SJSA1 (cell line): ENCODE measurements at places on chromosomes 7 and 10.
A peak's percentile ranks its signal among the peaks of the same experiment; 100 is the strongest.

- DNase-seq, result peak; percentile 96
Measured at GRCh38 chr10:110410329-110411046, 87.2 kb upstream of the DUSP5 start.

GRCh38 chr7:24936121-24936824 lies 43.7 kb downstream of the OSBPL3 start:
- DNase-seq, result no peak

- DNase-seq, result no peak
Measured at GRCh38 chr7:88111954-88112471, 107.8 kb downstream of the SRI start.

DNA sequence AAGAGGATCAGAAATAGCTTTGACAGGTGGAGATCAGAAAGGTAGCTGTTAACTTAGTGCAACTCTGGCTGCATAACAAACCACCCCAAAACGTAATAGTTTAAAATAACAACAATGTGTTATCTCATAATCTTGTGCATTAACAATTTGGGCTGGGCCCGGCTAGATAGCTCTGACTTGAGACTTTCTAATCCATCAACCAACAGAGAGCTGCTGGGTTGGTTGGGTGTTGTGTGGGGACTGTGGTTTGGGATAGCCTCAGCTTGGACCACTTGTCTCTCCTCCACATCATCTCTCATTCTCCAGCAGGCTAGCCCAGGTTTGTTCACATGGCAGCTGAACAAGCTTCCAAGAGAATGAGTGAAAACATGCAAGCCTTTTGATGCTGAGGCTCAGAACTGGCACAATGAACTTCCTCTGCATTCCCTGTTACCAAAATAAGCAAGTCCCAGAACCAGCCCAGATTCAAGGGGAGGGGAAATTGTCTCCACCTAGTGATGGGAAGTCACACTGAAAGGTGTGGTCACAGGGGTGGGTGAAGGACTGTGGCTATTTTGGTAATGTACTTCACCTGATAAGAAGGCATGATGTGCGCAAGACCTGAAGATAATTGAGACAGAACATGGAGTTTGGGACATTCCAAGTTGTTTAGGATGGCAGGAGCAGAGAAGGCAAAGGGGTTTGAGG lies 20.4 kb upstream of the ASAH2 start:
- DNase-seq, result no peak

- no peak for DNase-seq
Measured at GRCh38 chr7:108321359-108321758, 134.9 kb downstream of the NRCAM start.

- no peak for DNase-seq
Measured at GRCh38 chr7:33876596-33877274, 28.6 kb upstream of the BMPER start.

GRCh38 chr7:28046035-28046434 lies 134.6 kb downstream of the JAZF1 start:
- DNase-seq, result no peak

GRCh38 chr7:109407756-109408155 lies 838.1 kb downstream of the DNAJB9 start:
- DNase-seq, result no peak

DNA sequence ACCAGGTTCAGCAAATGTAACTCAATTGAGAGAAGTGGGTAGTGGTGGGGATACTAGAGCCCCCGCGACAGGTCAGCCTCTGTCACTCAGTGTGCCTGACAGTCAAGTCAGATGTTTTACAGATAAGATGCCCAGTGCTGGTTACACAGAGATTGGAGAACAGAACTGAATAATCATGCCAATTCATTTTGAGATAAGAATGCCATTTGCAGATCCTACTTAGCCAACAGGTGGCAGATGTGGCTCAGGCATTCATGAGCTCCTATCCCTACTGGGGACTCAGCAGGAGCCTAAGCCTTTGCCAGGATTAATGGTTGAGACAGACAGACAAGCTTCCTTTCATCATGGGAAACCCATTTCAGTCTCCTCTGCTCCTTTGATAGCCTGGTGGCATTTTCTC lies 137.8 kb downstream of the MAPK8 start:
- DNase-seq, result no peak

DNA sequence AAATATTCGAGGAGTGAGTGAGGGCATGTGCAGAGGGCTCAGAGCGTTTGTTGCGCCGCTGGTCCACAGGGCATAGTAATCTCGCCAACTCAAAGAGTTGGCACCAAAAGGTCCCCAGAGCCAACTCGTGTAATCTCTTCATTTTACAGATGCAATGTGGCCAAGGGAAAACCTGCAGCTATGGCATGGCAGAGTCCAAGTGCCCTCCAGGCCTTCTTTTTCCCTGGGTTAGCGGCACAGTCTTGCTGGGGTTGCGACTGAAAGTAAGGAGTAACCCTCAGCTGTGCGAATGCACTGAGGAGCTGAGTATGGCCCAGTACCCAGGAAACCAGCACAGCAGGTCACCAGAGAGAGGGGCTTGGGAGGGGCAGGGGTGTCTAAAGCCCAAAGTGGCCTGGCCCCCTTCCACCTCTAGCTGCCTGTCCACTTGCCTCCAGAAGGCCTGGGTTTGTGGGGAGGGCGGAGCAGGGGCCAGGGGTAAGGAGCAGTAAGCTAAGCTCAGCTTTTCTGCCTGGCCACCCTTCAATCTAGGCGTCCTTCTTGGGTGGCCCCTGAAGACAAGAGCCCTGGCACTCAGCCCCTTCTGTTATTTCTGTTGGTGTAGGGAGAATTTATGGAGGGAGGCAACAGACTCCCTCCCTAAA lies 3.3 kb upstream of the GAD2 start:
- no peak for DNase-seq

GRCh38 chr10:77247031-77247990 lies 390.3 kb downstream of the KCNMA1 start:
- no peak for DNase-seq

DNA sequence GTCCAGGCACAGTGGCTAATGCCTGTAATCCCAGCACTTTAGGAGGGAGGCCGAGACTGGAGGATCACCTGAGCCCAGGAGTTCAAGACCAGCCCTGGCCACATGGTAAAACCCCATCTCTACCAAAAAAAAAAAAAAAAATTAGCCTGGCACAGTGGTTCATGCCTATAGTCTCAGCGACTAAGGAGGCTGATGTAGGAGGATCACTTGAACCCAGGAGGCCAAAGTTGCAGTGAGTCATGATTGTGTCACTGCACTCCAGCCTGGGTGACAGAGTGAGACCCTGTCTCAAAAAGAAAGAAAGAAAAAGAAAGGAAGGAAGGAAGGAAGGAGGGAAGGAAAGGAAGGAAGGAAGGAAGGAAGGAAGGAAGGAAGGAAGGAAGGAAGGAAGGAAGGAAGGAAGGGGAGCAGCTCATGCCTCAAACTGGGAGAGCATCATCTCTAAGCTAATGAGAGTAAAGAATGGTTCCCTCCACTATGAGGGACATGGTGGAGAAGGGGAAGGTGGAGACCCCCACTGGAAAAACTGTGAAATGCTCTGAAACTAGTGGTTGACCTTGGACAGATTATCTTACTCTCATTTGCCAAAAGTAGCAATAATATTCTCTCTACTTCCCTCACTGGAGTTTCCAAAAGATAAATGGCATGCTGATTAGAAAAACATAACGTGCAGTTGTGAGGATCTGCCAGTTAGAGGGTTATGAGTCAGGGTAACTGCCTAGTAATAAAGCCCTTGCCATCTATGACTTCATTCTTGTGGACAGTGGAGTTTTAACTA lies 16.8 kb downstream of the GIMAP5 start:
- no peak for DNase-seq

- peak; percentile 72 for DNase-seq
Measured at GRCh38 chr10:102645388-102645740, 1.1 kb downstream of the TRIM8 start.

DNA sequence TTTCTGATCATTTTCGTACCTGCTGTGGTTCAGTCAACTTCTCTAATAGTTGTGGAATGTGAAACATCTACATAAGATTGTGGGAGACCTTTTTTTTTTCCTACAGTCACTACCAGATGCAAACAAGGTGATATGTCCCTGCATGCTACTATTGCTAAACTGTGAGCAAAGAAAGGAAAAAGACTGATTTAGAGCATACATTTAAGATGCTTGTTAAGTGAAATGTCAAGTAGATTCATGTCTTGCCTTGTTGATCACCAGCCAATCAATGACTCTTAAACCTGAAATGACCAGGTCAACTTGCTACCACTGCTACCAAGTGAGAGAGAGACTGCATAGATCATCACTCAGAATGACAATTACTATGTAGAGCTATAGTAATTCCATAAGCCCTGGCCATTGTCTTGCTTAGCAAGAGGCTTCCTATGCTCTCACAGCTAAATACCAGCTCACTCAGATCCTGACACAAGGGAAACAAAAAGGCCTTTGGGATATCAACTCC lies 84.3 kb upstream of the SKAP2 start:
- no peak for DNase-seq

DNA sequence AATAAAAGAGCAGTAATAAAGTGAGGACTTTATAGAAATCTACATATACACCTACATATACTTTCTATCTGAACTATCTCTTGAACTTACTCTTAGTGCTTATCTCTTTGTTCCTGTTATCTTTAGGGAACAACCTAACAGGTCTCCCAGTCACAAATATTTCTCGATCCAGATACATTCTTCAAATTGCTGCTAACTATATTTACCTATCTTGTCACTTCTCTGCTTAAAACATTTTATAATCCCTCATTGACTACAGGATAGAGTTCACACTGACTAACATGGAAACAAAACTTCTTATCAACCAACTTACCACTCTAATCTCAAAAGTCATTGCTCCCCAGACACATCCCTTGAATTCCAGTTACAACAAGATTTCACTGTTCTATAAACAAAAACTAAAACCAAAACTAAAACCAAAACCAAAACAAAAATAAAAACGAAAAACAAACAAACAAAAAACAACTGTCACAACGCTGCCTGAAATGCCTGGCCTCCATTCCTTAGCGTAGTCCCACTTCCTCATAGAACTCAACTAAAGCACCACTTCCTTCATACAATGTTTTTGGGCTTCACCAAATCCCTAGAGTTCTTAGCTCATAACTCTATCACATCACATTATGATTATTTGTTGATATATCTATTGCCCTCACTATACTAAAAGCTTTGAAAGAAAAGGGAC lies 134.7 kb downstream of the SEMA3D start:
- DNase-seq, result no peak

DNA sequence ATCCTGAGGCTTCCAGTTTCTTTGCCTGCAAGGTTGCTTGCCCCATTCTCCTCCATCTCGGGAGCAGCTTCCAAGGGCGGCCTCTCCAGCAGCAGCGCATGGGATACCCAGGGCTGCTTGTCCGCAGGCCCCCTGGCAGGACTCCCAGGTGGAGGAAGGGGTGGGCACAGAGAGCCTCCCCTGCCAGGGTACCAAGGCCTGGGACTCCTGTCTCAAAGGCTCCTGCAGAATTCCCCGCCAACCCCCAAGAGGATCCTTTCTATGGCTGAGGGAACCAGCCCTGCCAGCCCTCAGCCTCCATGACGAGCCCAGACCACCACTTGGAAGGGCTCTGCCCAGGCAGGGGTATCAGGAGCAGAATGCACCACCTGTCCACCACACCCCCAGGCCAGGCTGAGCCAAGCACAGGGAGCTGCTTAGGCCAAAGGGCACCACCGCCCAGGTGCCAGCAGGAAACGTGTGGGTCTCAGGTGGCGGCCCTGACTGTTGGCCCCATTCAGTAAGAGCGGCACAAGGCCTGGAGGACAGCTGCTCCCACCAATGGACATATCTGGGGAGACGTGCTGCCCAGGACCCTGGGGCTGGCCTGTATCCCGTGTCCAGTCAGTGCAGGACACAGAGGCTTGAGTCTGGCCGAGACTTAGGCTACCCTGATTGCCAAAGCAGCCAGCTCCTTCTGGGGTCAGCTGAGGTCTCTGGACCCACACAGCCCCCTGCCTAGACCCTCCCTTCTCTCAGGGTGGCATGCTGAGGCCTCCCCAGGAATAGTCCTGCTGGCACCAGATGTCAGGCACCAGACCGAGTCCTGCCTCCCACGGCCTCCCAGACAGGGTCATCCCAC lies 33.8 kb upstream of the INPP5A start:
- DNase-seq, result no peak

- no peak for DNase-seq
Measured at GRCh38 chr10:20485554-20485953, 411.6 kb downstream of the NEBL start.

GRCh38 chr10:4847561-4848355 lies 21.8 kb downstream of the AKR1E2 start:
- peak; percentile 86 for DNase-seq

GRCh38 chr7:50330696-50331095 lies 26.2 kb downstream of the IKZF1 start:
- no peak for DNase-seq

- no peak for DNase-seq
Measured at GRCh38 chr7:54824655-54825054, 65.6 kb upstream of the SEC61G start.

- DNase-seq, result no peak
Measured at GRCh38 chr7:121167971-121168370, 160.8 kb upstream of the WNT16 start.

GRCh38 chr7:50095634-50096033 lies 2.6 kb upstream of the ZPBP start:
- DNase-seq, result no peak

GRCh38 chr7:135480966-135481597 lies 28.8 kb downstream of the CNOT4 start:
- DNase-seq, result no peak

DNA sequence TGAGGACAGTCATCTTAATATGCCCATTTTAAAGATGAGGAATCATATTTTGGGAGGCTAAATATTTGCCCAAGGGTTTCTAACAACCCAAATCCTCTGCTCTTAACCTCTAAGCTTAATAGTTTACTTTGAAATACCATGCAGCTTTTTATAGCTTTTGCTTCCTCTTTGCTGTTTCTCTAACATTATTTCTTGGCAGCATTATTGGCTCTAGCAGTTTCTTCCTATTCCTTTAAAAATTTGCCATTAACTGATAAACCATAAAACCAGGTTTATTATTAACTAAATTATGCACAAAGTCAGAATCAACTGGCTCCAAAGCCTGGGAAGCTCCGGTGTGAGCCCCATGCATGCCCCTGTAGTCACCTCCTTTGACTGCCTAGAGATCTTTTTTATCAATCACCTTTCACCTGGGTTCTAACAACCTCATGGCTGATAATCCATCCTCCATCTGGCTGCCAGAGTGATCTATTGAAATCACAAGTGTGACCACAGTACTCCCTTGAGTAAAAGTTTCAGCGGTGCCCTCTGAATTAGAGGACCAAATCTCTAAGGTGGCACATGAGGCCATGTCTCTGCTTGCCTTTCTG lies 62.4 kb downstream of the ITGB8 start:
- DNase-seq, result no peak

- no peak for DNase-seq
Measured at GRCh38 chr7:48300301-48300700, 129.0 kb downstream of the ABCA13 start.

DNA sequence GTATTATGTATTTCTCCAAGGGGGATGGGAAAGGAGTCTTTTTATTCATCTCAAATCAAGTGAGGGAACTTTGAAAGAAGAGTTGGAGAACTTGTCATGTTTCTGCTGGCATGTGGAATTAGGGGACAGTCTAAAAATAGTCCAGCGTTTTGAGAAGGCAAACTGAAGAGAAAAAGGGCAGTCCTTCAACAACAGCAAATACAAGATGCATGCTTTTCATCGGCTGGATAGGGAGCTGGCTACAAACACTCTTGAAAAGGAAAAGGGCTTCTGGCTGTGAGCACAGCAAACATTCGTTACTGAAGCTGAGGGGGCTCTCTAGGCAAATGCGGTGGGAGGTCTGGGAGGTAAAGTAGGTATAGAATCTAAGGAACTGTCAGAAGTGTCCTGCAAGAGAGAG lies 91.9 kb downstream of the AHR start:
- DNase-seq, result no peak

- no peak for DNase-seq
Measured at GRCh38 chr10:96188421-96188820, 58.3 kb downstream of the ZNF518A start.
